ENCODE measurements at places on chromosomes 2 and 18.

- DNase-seq, result no peak
- no peak overlapping the region for H3K27ac ChIP-seq
- peaks cover 6% of the 10 kb centered on the region for H3K4me1 ChIP-seq
- H3K4me3 ChIP-seq, result no peak overlapping the region
- H3K27me3 ChIP-seq, result no peaks in the 10 kb centered on the region
These were observed 425.7 kb downstream of the SETBP1 start for GRCh38 chr18:45106331-45106774.

DNA sequence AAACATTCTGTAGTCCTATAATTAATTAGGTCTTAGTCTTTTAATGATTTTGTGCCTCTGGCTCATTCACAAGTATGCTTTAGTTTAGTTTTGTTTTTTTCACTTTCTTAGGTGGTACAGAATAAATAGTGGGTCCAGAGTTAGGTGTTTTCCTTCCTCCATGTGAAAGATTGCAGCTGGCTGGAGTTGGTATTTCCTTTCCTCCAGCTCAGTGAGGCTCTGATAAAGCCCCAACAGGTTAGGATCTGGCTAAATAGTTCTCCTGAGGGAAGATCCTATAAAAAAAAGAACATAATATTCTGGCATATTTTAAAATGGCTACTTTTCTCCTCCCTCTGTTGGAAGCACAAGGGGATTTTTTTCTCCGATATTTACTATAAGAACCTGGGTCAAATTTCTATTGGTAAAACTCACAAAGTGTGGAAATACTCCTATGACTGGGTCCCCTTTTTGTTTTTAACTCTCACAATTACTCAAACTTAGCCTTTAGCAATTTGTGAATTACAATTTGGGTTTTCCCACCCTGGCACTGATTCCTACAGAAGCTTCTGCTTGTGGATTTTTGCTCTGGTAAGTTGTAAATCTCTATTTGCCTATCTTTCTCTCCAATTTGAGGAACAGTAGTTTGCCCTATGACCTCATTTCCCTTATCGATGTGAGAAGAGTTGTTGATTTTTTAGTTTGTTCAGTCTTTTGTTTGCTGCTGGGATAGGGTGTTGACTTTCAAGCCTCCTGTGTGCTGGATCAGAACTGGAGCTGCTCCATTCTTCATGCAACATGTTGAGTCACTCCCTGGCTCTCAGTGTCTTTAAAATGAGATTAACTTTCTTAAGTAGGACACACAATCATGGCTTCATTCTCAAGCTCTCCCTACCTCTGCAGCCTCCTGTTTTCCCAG is 500.9 kb downstream of the RNF144A start:
- DNase-seq, result no peak
- no peak overlapping the region for H3K4me3 ChIP-seq
- no peak overlapping the region for H3K27ac ChIP-seq
- H3K27me3 ChIP-seq, result no peaks in the 10 kb centered on the region
- no peaks in the 10 kb centered on the region for H3K36me3 ChIP-seq

DNA sequence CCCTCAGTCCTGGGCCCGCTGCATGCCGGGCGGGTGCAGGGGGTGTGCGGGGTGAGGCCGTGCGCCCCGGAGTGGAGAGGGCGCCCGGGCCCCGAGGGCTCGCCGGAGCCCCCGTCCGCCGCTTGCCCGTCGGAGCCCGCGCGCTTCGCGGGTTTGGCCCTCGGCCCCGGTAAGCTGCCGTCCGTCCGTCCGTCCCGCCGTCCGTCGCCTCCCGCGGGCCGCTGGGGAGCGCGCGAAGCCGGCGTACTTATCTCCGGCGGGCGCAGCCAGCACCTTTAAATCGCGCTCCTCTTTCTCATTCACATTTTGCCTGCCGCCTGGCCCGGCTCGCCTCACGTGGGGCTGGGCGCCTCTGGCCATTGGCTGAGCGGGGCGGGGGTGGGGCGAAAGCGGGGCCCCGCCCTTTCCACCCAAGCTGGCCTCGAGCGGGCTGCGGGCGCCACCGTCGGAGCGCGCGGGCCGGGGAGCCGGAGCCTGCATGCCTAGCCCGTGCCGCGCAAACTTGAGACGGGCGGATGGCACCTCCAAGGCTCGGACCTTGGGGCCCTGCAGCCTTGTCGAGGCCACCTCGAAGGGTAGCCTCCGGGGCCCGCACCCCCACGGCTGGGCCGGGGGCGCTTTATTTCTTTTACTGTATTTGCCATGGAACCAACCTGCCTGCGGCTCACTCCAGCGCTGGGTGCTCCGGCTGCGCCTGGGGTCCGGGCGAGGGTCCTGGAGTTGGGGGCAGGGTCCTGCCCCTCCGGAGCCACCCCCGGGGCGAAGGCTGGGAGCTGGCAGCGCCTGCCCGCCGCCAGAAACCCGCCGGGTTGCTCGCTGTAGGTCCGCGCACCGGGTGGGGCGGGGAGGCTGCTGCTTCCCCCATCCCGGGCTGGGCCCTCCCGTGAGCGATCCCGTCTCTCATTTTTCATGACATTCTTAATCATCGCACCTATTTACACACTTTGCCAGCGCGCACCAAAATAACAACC is at the start of gene GBX2:
GBX2 (minus strand) TSS at position 277 of the 971 bp plus-strand sequence. CDS start 415 bp downstream, outside the sequence.
- peak within 1 kb of the TSS; percentile 69 for H3K4me3 ChIP-seq
- no peak for DNase-seq
- H3K27me3 ChIP-seq, result peaks cover 27% of the 10 kb centered on the region
- H3K36me3 ChIP-seq, result no peaks in the 10 kb centered on the region

GRCh38 chr2:221572219-221572820 is at the start of gene EPHA4:
Gene EPHA4, minus strand, starts transcription at chr2:221572304. Its CDS starts 56 bp downstream, at chr2:221572248.
- H3K36me3 ChIP-seq, result no peaks in the 10 kb centered on the region
- peak within 1 kb of the TSS; percentile 87 for H3K4me3 ChIP-seq
- peaks cover 2% of the 10 kb centered on the region for H3K4me1 ChIP-seq
- peak within 1 kb of the TSS; percentile 74 for H3K27ac ChIP-seq
- no peaks in the 10 kb centered on the region for H3K27me3 ChIP-seq
- DNase-seq, result no peak

DNA sequence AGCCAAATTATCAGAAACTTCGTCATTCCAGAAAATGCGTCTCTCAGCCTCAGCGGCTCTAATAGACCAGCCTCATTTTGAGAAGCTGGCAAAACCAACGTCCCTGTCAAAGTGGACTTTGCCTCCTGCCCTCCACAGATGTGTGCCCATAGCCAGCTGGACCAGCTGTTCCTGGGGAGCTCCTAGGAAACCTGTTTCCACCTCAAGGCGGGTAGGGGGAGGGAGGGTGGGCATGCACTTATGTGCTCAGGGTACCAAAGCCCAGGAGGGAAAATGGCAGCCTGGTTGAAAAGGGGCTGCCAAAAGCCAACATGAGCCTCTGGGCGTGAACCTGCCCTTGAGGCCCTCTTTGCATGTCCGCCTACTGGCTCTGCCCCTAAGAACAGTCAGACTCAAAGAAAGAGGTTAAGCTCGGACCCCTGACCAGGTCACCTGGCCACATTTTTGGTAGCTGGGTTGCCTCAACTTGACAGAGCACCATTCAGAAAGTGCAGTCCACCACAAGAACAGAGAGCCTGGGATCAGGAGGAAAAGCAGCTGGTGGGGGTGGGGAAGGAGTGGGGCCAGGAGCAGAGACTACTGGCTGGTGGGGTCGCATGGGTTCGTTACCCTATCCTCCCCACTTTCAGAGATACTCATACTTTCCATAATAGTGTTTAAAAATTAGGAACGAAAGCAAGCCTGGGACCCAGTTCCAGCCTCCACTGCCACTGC is 3.5 kb downstream of the PER2 start:
- H3K36me3 ChIP-seq, result no peaks in the 10 kb centered on the region
- peaks cover 69% of the 10 kb centered on the region for H3K4me1 ChIP-seq
- H3K27me3 ChIP-seq, result no peaks in the 10 kb centered on the region
- no peak for DNase-seq
- peak overlapping the region; percentile 33 for H3K4me3 ChIP-seq

DNA sequence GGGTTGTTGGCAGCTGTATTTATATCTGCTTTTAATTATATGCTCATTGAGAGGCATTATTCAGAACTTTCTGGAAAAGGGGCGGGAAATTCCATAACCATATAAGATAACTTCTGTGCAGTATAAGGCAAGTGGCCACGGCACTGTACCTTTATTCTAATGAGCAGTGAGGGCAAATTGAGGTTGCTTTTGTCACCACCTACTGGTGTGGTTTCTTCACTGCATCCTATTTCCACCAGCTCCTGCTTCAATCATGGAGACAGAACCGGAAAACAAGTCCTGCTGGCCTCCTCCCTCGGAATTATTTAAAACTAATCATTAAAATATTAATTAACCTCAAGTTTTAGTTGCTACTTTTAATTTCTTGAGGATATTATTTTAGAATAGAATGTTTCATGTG is 759.4 kb downstream of the CBLN2 start:
- H3K27me3 ChIP-seq, result no peaks in the 10 kb centered on the region
- H3K27ac ChIP-seq, result no peak overlapping the region
- H3K4me1 ChIP-seq, result no peaks in the 10 kb centered on the region
- DNase-seq, result no peak
- H3K36me3 ChIP-seq, result no peaks in the 10 kb centered on the region

- H3K27me3 ChIP-seq, result no peaks in the 10 kb centered on the region
- H3K27ac ChIP-seq, result no peak overlapping the region
- DNase-seq, result no peak
- H3K36me3 ChIP-seq, result peaks cover 5% of the 10 kb centered on the region
These were observed 62.4 kb downstream of the MRPS9 start for GRCh38 chr2:105100046-105100840.

GRCh38 chr18:59873641-59874040 is 26.2 kb upstream of the PMAIP1 start:
- no peak overlapping the region for H3K4me3 ChIP-seq
- no peak for DNase-seq
- H3K36me3 ChIP-seq, result no peaks in the 10 kb centered on the region
- H3K4me1 ChIP-seq, result no peaks in the 10 kb centered on the region
- H3K27me3 ChIP-seq, result no peaks in the 10 kb centered on the region

DNA sequence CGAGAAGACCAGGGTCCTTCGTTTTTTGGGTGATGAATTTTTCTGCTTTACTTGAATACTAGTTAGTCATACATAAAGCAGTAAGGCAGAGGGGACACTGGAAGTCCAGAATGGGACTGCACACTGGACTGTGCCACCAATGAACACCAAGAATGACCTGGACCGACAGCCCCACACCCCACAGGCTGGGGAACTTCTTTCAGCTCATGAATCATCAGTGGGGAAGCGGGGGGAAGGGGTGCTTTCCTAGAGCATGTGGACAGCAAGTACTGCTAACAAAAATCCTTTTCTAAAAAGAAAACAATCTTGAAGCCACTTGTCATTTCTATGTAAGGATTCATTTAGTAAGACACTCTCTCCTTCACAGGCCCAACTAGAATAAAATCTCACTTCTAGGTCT is 86.0 kb downstream of the DTNB start:
- H3K4me1 ChIP-seq, result no peaks in the 10 kb centered on the region
- no peaks in the 10 kb centered on the region for H3K36me3 ChIP-seq
- H3K4me3 ChIP-seq, result no peak overlapping the region
- DNase-seq, result no peak

DNA sequence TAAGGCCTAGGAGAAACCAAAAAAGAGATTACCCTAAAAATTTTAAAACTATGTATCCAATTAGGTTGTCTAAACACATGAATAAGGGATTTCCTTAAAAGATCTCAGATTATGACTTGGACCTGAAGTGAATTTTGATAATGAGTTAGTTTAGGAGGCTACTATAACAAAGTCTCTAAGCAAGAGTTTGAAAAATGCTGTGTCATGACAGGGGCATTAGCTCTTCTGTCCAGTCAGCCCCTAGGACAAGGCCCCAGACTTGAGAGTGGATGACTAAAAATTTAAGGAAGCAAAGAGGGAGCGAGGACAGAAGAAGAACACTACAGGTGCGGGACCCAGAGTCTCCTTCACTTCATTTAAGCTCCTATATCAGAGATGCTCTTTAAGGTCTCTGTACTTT is 135.9 kb downstream of the DTNB start:
- H3K36me3 ChIP-seq, result no peaks in the 10 kb centered on the region
- no peak for DNase-seq
- no peak overlapping the region for H3K27ac ChIP-seq
- no peaks in the 10 kb centered on the region for H3K4me1 ChIP-seq

GRCh38 chr2:40456926-40457325 is 5.0 kb upstream of the SLC8A1 start:
- H3K4me1 ChIP-seq, result peaks cover 3% of the 10 kb centered on the region

- DNase-seq, result no peak
- H3K4me3 ChIP-seq, result no peak overlapping the region
- no peak overlapping the region for H3K27ac ChIP-seq
- H3K27me3 ChIP-seq, result no peaks in the 10 kb centered on the region
- H3K36me3 ChIP-seq, result no peaks in the 10 kb centered on the region
These were observed 31.9 kb upstream of the ITGA6 start for GRCh38 chr2:172395503-172395902.

GRCh38 chr2:179595284-179595683 is 266.1 kb downstream of the ZNF385B start:
- H3K4me1 ChIP-seq, result peaks cover 3% of the 10 kb centered on the region
- H3K27ac ChIP-seq, result no peak overlapping the region
- H3K27me3 ChIP-seq, result no peaks in the 10 kb centered on the region
- no peaks in the 10 kb centered on the region for H3K36me3 ChIP-seq
- no peak overlapping the region for H3K4me3 ChIP-seq
- no peak for DNase-seq

GRCh38 chr2:222912117-222912516 is 51.3 kb downstream of the ACSL3 start:
- peaks cover 3% of the 10 kb centered on the region for H3K36me3 ChIP-seq
- no peak overlapping the region for H3K27ac ChIP-seq
- no peak overlapping the region for H3K4me3 ChIP-seq
- H3K4me1 ChIP-seq, result peaks cover 62% of the 10 kb centered on the region
- no peaks in the 10 kb centered on the region for H3K27me3 ChIP-seq

GRCh38 chr2:69973335-69973735 is 11.9 kb upstream of the ASPRV1 start:
- no peaks in the 10 kb centered on the region for H3K4me1 ChIP-seq
- no peak overlapping the region for H3K4me3 ChIP-seq
- no peaks in the 10 kb centered on the region for H3K27me3 ChIP-seq
- no peaks in the 10 kb centered on the region for H3K36me3 ChIP-seq
- H3K27ac ChIP-seq, result no peak overlapping the region

GRCh38 chr2:49270091-49270490 is 115.8 kb upstream of the FSHR start:
- H3K36me3 ChIP-seq, result no peaks in the 10 kb centered on the region
- no peak for DNase-seq
- no peaks in the 10 kb centered on the region for H3K27me3 ChIP-seq
- no peaks in the 10 kb centered on the region for H3K4me1 ChIP-seq
- no peak overlapping the region for H3K27ac ChIP-seq

- H3K4me3 ChIP-seq, result no peak overlapping the region
- DNase-seq, result no peak
- no peaks in the 10 kb centered on the region for H3K27me3 ChIP-seq
- H3K36me3 ChIP-seq, result no peaks in the 10 kb centered on the region
- H3K4me1 ChIP-seq, result peaks cover 19% of the 10 kb centered on the region
These were observed 2.1 kb downstream of the METTL8 start for GRCh38 chr2:171431677-171432167.

- no peak overlapping the region for H3K27ac ChIP-seq
- no peaks in the 10 kb centered on the region for H3K27me3 ChIP-seq
- DNase-seq, result no peak
These were observed 37.0 kb downstream of the SMAD7 start for GRCh38 chr18:48913775-48914174.

DNA sequence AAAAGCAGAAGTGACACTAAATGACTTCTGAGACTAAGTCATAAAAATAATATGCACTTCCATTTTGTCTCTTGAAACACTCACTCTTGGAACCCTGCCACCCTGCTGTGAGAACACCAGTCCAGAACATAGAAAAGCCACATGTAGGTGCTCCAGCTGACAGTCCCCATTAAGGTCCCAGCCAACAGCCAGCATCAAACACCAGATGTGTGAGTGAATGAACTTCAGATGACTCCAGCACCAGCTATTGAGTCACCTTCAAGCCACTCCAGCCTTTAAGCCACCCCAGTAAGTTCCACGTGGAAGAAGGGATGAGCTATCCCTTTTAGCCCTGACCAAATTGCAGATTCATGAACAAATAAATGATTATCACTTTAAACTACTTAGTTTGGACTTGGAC is 31.5 kb upstream of the LGALSL start:
- no peak overlapping the region for H3K27ac ChIP-seq
- no peak overlapping the region for H3K4me3 ChIP-seq
- H3K27me3 ChIP-seq, result no peaks in the 10 kb centered on the region
- H3K36me3 ChIP-seq, result no peaks in the 10 kb centered on the region
- no peak for DNase-seq

Measured in thoracic aorta (tissue), 2 donors.